ENCODE measurements at places on chromosomes 11 and 22.

DNA sequence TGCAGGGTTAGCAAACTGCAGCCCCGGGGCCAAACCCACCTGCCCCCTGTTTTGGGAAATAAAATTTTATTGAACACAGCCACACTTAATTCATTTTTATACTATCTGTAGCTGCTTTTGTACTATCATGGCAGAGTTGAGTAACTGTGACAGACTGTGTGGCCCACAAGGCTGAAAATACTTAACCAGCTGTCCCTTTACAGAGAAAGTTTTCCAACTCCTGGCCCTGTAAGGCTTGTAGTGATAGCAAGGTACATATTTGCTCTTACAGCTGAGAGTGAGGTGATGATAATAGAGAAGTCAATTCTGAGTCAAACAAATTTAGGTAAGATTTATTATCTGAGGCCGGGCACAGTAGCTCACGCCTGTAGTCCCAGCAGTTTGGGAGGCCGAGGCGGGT, 87.4 kb upstream of the SLC6A5 start:
- DNase-seq, result no peak

- no peak for DNase-seq
These were observed 1352.8 kb downstream of the BRD1 start for GRCh38 chr22:48474881-48475280.

- DNase-seq, result no peak
These were observed 654.3 kb downstream of the NTM start for GRCh38 chr11:132024587-132025295.

- no peak for DNase-seq
These were observed 76.0 kb downstream of the LARGE1 start for GRCh38 chr22:33844273-33844672.

GRCh38 chr11:93285430-93285829, 45.1 kb upstream of the DEUP1 start:
- DNase-seq, result no peak

GRCh38 chr11:125072218-125072960, 9.3 kb downstream of the SLC37A2 start:
- DNase-seq, result no peak

GRCh38 chr22:44887941-44888366, 121.9 kb downstream of the PHF21B start:
- no peak for DNase-seq

DNA sequence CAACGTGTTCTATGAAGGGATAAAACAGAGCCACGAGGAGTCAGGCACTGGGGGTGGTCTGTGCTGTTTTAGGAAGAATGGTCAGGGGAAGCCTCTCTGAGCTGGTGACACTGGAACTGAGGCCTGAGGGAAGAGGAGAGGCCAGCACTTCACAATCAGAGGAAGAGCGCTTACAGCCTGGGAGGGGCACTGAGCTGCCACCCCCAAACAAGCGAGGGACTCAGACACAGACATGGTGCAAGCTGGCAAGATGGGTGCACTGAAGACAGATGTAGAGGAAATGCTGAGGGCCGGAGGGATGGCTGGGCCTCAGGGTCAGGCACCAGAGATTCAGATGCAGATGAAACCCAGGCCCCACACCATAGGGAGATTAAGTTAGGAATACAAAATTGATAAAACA, 40.0 kb upstream of the TP53I11 start:
- no peak for DNase-seq

DNA sequence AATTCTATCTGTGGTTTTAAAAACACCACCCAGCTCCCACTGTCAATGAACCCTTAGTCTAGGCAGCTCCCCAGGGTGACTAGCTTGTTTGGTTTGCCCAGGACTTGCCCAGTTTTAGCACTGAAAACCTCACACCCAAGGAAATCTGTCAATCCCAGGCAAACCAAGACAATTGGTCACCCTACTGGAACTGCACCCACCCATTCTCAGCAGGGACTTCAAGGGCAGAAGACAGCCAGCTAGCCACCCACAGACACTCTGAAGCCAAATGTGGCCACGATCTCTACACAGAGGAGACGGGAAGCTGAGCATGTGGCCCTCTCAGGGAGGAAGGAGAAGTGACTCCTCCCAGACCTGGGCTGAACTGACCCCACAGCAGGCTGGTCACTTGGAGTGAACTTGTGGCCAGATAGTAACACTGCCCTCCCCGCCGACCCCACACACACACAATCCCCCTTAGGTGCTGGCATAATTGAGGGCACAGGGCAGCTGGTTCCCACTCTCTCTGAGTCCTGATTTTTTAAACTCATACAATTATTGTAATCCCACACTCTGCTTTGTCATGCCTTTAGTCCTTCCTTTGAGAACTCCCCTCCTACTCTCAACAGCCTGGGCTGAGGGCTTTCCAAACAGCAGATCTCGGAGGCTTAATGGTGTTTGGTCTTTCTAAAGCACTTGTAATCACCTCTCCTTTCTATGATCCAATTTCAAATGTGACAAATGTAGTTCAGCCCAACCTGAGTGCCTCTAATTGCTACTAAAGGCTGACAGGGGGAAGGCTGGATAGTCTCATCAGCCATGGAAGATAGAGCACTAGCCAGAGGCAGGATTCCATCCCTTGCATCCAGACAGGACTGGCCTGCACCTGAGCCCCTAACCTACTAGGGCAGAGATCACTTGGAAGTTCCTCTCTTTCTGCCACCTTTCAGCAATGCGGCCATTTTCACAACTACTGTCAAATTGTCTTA, 74.7 kb upstream of the DRD2 start:
- DNase-seq, result no peak

DNA sequence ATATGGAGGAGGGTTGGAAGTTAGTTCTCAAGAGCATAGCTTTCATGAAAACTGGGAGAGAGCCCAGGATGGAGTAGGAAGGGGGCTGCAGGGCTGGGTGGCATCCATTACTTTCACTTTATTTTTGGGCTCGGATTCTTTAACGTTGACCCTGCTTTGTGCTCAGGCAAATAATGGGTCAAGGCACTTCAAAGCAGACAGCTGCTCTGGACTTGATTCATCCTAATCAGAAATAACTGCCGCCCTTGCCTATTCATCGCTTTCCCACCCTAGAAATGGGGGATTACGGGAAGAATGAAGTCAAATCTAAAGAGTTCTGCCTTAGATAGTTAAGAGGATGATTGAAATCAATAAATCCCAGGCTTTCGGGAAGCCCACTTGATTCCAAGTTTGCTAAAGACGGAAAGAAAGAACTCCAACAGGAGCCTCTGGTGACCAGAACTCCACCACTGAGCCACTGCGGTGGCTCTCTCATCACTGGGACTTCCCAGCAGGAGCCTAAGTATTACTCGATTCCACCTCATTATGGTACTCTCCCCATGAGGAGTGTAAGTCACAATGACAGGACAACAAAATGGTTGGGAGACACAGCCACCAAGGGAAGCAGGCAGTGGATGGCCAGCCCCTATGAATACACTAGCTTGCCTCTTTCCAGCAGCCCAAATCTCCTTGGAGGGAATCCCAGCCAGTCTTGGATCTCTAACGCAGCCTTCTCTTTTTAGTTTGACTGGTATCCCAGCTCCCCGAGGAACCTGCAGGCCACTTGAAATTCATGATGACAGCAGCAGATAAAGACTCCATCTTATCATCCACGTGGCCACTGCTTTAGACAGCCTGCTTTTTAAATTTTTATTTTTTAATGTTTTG, 815.5 kb downstream of the NTM start:
- no peak for DNase-seq

- DNase-seq, result no peak
These were observed 65.8 kb downstream of the DCDC1 start for GRCh38 chr11:31303644-31304180.

GRCh38 chr11:70834277-70834940, 418.0 kb downstream of the SHANK2 start:
- no peak for DNase-seq

DNA sequence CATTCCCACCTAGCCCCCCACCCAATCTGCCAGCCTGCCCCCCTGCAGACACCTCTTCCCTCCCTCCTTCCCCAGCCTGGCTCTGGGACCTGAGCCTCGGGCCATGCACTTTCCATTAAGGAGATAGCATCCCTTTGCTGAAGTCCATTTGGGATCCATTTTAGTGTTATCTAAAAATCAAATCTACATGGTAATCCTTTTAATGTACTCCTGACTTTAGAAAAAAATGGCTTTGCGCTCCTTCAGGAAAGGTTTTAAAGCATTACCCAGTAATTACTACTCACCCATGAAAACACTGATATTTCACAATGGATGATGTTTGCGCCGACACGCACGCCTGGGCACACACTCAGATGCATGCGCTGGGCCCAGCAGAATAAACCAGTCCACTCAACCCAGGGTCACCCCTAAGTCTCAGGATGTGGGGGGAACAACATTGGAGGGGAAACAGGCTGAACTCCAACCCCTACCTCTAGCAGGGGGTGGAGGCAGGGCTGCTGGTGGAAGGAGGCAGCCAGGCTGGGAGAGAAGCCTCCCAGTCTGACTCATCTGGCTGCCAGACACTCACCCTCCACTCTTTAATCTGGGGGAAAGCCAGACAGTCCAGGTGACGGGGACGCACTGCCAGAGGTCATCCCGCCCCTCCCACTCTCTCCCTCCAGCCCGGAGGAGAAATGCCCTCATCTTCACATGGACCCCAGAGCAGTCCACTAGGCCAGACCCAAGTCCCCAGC, 29.8 kb downstream of the LMO1 start:
- no peak for DNase-seq

GRCh38 chr22:50292643-50293440, 14.6 kb downstream of the PLXNB2 start:
- no peak for DNase-seq

GRCh38 chr22:46517255-46517761, 20.1 kb downstream of the CELSR1 start:
- DNase-seq, result no peak

DNA sequence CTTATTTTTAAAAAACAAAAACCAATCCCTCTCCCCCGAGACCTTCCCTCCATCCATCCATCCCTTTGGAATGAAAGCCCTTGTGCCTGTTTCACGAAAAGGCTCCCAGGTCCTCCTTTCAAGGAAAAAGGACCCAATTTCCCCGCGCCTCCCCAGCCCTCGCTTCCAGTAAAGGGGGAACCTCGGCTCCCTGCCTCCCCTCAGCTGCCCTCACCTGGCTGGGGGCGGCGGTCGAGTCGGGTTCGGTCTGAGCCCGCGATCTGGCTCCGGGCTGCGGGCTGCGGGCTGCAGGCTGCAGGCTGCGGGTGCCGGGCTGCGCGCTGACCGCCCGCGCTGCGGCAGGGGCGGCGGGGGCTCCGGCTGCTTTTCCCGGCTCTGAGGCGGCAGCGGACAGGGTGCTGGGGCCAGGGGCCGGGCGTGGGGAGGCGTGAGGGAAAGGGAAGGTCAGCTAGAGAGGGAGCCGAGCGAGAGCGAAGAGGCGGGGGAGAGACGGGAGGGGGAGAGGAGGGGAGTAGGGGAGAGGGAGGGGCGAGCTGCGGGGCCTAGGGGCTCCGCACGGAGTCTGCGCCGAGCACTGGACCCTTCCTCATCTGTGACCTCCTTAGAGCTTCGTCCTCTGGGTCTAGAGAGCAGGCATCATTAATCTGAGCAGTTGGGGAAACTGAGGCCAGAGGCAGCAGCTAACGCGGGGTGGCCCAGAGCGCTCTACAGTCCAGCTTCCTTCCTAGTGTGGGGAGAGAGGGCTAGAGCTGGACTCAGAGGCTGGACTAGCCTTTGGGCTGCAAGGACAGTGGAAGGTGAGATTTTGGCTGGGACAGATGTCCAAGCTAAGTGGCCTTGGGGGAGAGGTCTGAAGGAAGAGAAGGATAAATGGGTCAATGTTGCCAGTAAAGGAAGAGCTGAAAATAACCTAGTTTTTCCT, at the start of gene C1QTNF4:
TSS of gene C1QTNF4 (minus strand) at position 478 of the 922 bp plus-strand sequence. CDS start 3,601 bp downstream, outside the sequence.
- DNase-seq, result no peak

- DNase-seq, result no peak
These were observed 9.3 kb downstream of the MSANTD4 start for GRCh38 chr11:106012744-106013143.

- DNase-seq, result no peak
These were observed 215.4 kb upstream of the UBASH3B start for GRCh38 chr11:122439866-122440810.

DNA sequence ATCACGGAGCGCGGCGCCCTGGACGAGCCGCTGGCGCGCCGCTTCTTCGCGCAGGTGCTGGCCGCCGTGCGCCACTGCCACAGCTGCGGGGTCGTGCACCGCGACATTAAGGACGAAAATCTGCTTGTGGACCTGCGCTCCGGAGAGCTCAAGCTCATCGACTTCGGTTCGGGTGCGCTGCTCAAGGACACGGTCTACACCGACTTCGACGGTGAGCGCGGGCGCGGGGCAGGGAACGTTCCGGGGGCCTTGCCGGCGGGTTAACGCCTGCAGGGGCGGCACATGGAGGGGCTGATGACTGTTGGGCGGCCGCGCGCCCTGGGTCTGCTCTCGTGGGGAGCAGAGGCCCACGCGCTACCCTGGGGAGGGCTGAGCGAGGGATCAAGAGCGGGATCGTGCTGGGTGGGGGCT, 1.0 kb downstream of the PIM3 start:
- DNase-seq, result no peak

DNA sequence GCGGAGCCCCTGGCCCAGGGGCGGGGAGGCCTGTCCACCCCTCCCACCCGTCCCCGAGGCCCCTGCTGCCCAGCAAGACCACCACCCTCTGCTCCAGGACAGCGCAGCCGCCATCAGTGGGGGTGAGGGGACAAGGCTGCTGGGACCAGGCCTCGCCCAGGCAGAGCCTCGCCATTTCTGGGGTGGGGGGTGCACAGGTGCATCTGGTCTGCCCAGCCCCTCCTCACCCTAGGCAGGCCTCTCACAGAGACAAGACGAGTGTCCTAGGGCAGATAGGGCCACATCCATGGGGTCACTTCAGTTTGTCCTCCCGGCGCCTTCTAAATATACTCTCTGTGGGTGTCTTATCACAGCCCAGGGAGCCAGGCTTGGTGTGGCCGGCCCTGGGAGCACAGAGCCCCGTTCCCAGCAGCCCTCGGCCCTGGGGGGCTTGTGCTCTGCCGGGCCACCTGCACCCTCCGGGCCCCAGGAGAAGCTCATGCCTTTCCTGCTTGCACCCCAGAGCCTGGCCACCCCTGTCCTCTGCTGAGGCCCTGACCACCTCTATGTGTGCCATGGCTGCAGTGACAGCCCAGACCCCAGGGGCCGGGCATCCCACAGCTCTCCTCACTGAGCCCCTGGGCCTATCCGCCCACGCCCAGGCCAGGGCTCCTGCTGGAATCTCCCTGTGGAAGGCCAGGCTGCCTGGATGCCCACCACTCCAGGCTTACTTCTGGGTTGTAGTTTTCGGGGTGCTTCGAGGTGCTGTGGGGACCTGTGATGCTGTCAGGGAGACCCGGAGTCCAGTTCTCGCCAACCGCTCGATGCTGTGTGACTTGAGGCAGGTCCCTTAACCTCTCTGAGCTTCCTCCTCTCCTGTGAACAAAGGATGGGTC, 70.8 kb downstream of the KCNQ1 start:
- DNase-seq, result no peak

DNA sequence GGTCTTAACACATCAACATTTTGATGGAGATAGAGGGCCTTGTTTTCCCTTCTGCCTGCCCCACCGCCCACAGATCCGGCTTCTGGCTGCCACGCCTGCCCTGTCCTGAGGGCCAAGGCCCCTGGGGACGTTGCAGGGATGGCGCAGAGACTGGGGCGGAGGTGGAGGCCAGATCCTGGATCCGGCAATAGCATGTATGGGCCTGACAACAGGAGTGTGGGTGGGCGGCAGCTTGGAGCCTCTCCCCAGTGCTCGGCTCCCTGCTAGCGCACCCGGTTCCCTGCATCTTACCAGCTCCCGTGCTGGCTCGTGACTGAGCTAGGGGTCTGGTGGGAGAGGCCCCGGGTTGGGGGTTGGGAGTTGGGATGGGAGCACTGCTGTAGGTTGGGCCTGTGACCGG, 95.6 kb downstream of the ZBTB16 start:
- DNase-seq, result no peak

- no peak for DNase-seq
These were observed 43.6 kb upstream of the TH start for GRCh38 chr11:2215230-2215560.

All from stimulated activated CD8-positive, alpha-beta memory T cell treated with anti-CD3 and anti-CD28 coated beads, Interleukin-7, amount 100 ng/mL, for 1 hour (primary cell).